ELF-1 (cell line): ENCODE measurements at places on chromosomes 11 and 22.

DNA sequence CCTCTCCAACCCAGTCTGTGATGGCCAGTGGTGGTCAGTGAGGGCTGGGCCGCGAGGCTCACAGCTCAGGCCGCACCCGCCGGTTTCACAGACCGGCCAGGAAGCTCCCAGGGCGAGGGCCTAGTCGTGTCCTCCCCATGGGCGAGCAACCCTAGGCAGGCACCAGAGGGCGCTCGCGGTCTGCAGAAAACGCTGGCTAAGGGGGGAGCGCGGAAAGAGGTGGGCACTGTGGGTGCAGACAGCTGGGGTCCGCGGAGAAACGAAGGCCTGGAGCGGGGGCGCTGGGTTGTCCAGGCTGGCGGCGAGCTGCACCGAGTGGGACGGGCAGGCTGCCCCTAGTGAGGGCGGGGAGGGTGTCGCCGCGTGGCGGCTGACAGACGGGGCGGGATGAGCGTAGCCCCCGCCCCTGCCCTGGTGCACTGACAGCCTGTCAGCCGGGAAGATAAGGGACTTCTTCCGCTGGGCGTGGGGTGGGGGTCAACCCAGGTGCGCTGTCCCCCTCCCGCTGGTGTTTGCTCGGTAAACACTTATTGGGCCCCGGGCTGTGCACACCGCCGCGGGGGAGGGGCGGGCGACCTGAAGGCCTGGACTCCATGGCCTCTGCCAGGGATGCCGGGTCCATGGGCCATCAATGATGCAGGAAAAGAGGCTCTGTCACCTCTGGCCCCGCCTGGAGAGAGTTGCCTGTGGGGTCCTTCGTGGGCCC is 7.5 kb downstream of the GP1BB start:
- DNase-seq = peak; percentile 87

GRCh38 chr11:114308689-114309089 is 12.5 kb downstream of the NNMT start:
- peak; percentile 27 for DNase-seq

GRCh38 chr11:76903325-76903724 is 42.6 kb downstream of the ACER3 start:
- peak; percentile 75 for DNase-seq

DNA sequence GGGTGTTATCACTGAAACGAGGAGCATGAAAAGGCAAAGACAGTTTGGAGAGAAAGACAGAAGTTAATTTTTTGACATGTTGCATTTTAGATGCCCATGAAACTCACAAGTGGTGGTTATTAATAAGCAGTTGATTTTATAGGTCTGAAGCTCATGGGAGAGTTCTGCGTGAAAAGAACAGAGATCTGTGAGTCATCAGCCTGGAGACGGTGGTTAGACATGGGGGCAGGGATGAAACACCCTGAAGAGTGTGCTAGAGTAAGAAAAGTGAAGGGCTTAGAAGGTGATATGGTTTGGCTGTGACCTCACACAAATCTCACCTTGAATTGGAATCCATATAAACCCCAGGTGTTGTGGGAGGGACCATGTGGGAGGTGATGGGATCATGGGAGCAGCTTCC is 289.1 kb upstream of the ISX start:
- no peak for DNase-seq

GRCh38 chr11:94501522-94501921 is 7.7 kb downstream of the ANKRD49 start:
- no peak for DNase-seq

- no peak for DNase-seq
Measured at GRCh38 chr11:94153320-94153719, 24.7 kb downstream of the PANX1 start.

GRCh38 chr11:2550606-2550970 is 105.8 kb downstream of the KCNQ1 start:
- no peak for DNase-seq

- no peak for DNase-seq
Measured at GRCh38 chr11:103673773-103674172, 362.7 kb upstream of the DDI1 start.

DNA sequence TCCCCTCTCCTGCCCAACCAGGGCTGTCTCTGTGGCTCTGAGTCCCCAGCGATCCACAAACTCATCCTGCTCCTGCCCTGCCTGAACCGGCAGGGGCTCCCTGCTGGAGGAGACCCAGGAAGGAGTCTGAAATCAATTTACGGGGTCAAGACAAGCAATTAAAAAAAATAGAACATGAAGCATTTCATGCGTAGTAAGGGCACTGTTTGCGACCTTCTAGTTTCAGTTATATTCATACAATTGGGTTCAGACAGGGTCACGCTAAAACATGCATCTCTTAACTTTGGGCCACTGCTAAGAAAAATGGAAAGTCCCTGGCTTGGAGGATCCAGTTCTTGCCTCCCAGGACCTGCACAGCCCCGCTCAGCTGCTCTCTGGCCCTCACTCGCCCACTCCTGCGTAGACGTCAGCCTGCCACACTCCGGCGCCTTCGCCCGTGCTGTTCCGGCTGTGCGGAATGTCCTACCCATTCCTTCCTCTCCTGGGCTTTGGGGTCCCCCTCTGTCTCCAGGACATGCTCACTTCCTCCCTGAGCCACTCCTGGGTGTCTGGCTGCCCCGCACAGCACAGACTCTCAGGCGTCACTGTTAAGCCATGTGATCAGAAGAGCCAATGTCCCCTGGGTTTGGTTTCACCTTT is 12.8 kb downstream of the NFAM1 start:
- DNase-seq = no peak

DNA sequence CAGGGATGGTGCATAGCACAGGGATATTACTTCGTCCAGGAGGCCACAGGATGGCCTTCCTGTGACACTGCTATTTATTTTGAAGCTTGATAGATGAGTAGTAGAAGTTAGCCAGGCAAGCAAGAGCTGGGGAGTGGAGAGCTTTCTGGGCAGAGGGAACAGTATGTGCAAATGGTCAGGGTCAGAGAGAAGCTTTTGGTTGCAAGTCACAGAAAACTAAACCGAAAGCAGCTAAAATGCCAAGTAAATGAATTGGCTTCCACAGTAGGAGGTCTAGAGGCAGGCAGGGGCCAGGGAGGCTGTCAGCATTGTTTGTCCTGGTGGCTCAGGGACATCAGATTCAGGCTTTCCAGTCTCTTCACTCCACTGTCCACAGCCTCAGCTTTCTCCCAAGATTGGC is 247.5 kb downstream of the GRIK4 start:
- no peak for DNase-seq

- no peak for DNase-seq
Measured at GRCh38 chr11:79390923-79391322, 49.9 kb downstream of the TENM4 start.

GRCh38 chr11:68598816-68599653 is 85.3 kb upstream of the GAL start:
- DNase-seq = no peak

DNA sequence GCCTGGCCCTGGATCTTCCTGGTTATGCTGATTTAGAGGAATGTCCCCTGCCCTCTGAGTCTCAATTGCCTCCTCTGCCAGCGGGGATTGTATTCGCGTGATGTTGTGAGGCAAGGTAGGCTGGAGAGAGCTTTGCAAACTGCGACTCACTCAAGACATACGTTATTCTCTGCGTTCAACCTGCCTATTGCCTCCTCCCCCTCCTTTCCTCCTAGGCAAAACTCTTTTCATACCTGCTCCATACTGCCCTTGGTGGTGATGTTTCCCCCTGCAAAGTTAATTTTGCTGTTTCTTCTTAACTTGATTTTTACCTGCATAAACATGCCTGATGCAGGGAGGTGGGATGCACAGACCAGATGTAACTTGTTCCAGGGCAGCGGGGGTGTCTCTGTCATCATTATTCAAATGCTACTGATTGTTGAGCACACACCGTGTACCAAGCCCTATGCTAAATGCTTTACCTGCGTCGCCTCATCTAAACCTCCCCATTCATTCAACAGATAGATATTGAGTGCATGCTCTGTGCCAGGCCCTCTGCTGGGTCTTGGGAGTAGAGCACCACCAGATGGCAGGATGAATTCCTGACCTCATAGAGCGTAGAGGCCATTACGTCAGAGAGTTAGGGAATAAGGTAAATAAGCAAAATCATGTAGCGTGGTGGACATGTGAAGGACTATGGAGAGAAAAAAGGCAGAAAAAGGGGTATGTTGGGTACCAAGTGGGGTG is 29.0 kb downstream of the SGSM1 start:
- DNase-seq = peak; percentile 22

GRCh38 chr22:40997520-40997919 is 46.3 kb downstream of the RBX1 start:
- no peak for DNase-seq

DNA sequence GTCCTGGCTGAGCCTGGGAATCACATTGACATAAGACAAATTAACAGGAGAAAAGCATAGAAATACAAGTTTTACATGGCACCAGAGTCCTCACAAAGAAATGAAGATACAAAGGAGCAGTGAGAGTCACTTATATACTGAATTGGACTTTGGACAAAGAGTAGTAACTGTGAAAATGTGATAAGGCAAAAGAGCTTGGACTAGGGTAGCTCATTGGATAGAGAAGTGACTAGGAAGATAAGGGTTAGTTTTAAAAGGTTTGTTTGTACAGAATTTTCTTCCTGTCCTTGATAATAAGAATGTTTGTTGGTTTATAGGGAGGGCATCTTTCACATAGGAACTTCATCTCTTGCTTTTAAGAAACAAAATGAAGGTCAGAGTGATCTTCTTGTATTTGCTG is 17.9 kb upstream of the NUCB2 start:
- no peak for DNase-seq

DNA sequence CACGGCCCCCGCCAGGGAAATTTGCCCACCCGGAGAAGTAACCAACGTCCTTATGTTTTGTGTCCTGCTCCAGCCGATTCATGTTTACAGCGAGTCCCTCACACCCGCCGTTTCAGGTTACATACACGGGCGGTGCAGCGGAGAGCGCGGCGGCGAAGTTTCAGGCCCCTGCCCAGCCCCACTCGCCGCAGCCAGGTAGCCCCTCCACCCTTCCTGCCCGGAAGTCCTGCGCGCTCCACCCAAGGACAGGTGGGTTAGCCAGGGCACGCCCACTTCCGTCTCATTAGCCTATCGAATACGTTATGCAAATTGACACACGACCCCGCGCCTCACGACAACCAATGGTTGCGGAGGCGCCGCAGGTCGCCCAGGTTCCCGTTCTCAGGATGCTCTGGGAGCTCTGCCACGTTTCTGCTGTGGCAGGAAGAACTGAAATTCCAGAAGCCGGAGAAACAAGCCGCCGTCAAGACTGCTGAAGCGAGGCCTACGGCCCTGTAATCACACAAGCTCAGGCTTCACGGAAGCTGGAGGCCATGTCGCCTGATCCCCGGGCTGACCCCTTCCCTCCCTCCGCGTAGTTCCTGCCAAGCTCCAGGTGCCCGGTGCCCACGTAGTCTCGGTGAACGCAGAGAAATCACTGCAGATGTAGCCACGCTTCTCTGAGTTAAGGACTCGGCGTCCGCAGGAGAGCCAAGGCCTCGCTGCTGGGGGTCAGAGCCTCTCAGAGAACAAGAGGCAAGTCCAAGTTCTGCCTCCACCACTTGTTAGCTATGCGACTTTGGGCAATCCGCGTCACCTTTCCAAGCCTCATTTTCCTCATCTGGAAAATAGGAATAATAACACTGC is 22.4 kb upstream of the MYH9 start:
- peak; percentile 99 for DNase-seq

GRCh38 chr11:61911128-61911700 is 6.2 kb downstream of the RAB3IL1 start:
- no peak for DNase-seq

- DNase-seq = no peak
Measured at GRCh38 chr11:121589946-121590537, 137.3 kb upstream of the SORL1-AS1 start.

DNA sequence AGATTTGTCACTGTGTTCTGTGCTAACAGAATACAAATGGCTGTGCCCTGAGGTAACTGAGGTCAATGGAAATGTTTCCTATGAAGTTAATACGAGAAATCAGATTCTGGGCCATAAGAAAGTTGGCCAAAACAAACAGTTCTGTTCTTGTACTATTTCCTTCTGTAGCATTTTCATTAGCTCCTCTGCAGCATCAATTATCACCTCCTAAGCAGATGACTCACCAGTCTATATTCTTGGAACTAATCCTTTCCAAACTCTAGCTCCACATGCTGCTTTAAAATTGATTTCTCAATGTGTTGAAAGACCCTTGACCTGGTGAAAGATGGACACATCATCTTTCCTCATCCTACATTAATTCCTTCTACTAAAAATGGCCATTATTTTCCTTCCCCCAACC is 736.0 kb downstream of the NELL1 start:
- DNase-seq = no peak

DNA sequence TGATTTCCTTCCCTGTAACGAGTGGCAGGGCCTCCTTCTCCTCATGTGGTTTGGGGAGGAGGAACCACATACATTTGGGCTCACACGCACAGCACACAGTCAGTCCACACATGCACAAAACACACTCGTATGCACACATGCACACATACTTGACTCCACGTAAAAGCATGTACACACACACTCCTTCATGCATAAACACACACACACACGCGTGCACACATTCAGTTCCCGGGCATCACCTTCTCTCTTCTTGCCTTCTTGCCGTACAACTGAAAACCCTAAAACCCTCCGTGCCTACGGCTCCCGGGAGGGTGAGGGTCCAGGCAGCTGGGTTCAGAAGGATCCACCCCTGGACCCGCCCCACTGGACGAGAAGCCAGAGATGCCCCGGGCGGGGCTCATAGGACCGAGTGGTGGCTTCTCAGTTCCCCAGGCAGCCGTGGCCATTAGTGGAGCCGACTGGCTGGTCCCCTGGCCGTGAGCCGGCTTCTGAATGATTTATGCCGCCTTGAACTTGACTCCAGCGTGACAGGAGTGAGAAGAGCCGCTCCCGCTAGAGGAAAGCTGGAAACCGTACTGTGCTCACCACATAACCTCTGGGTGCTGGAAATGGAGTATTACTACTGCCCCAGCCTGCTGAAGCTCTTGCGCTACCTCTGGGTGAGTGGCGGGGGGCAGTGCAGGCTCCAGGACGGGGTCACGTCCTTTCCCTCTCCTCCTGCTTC is 117.4 kb downstream of the KIAA1671 start:
- DNase-seq = no peak

GRCh38 chr22:47228767-47229166 is 466.3 kb downstream of the TBC1D22A start:
- no peak for DNase-seq

GRCh38 chr11:85171648-85172257 is 455.4 kb downstream of the DLG2 start:
- no peak for DNase-seq

DNA sequence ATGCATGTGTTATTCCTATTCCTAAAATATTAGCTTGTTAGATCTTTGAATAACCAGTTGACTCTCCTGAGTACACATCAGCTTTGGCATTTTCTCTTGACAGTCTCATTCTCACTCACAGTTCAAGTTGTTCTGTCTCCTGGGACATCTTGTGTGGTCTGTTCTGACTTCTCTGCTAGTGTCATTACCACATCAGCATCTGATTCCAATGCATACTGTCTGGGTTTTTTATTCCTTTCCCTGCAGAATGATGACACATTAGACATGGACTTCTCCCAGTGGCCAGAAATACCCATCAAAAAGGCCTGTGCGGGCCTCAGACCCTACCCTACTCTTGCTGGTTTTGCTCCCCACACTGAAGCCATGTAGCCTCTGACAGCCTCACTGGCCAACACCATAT is 2.7 kb downstream of the ZNF74 start:
- DNase-seq = no peak

GRCh38 chr11:44941259-44942021 is 9.2 kb downstream of the TP53I11 start:
- no peak for DNase-seq
